ENCODE measurements at places on chromosomes 1 and 21. TPM values are rescaled to one million over a fixed set of nuclear protein-coding genes. Genes with fewer than 3 reads are reported as not detected.

DSCAM gene
- not detected for total RNA-seq

CADM3 gene
- 0.33 TPM for total RNA-seq

HSPG2 gene
- total RNA-seq, result 1,078 TPM

KCNQ4 gene
- 0.53 TPM for total RNA-seq

AQP10 gene
- 0.13 TPM for total RNA-seq

NT5C1A gene
- total RNA-seq, result not detected

GBP3 gene
- total RNA-seq, result 19.3 TPM

CENPF gene
- 16.6 TPM for total RNA-seq

ZNF648 gene
- not detected for total RNA-seq

MYOG gene
- not detected for total RNA-seq

ATP1B1 gene
- 9.2 TPM for total RNA-seq

SYDE2 gene
- 5.7 TPM for total RNA-seq

MATN1 gene
- total RNA-seq, result not detected

PGLYRP4 gene
- total RNA-seq, result not detected

Measured in smooth muscle cell of the pulmonary artery (primary cell).